ENCODE measurements at places on chromosomes 6 and 20.

- DNase-seq: no peak
Measured at GRCh38 chr6:121816906-121817540, 381.6 kb downstream of the GJA1 start.

DNA sequence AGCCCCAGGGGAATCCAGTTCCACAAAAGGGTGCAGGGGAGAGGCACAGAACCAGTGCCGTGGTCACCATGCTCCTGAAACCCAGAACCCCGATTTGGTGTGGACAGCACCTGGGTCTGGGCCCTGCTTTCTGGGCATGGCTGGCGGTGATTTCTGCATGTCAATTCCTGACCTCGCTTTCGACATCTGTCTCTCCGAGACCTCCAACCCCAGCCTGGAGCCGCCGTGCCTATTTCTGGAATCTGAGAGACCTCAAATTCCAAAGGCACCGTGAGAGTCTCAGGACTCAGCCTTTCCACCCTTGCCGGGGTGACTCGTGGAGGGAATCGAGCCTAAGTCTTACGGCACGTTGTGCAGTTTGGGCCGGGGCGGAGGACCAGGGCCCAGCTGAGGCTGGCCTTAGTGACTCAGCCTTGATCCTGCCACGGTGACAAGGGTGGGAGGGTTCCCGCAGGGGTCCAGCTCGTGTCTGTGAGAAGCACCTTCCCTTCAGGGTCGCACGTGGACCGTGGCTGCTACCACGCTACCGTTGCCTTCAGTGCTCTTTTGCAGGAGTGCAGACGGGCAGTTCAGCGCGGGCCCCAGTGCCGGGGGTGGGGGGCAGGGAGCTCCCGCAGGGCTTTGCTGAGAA, 133.7 kb downstream of the PXDC1 start:
- DNase-seq: no peak

- DNase-seq: no peak
Measured at GRCh38 chr6:26516481-26517427, 16.7 kb downstream of the BTN1A1 start.

GRCh38 chr6:133788556-133788955, 100.4 kb upstream of the TCF21 start:
- DNase-seq: peak; percentile 2

DNA sequence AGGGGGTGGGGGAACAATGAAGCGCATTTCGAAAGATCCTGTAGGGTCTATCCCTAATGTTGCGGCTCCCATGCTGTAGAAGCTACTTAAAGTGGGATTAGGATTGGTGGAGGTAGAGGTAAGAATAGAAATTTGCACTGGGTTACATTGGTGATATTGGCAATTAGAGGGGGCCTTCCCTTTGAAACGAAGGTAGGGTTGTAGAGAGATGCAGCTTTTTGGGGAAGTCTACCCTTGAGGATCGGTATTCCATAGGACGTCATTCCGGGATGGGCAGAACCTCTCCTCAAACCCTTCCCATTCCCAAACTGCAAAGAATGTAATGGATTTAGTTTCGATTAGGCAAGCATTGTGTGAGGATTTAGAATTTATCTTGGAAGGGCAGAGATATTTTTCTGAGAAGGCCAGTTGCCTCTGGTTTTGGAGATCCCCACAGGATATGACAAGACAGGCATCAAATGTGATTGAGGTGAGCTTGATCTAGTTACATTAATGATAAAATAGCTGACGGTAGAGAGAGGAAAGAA, 5.4 kb upstream of the ZNFX1 start:
- DNase-seq: no peak

DNA sequence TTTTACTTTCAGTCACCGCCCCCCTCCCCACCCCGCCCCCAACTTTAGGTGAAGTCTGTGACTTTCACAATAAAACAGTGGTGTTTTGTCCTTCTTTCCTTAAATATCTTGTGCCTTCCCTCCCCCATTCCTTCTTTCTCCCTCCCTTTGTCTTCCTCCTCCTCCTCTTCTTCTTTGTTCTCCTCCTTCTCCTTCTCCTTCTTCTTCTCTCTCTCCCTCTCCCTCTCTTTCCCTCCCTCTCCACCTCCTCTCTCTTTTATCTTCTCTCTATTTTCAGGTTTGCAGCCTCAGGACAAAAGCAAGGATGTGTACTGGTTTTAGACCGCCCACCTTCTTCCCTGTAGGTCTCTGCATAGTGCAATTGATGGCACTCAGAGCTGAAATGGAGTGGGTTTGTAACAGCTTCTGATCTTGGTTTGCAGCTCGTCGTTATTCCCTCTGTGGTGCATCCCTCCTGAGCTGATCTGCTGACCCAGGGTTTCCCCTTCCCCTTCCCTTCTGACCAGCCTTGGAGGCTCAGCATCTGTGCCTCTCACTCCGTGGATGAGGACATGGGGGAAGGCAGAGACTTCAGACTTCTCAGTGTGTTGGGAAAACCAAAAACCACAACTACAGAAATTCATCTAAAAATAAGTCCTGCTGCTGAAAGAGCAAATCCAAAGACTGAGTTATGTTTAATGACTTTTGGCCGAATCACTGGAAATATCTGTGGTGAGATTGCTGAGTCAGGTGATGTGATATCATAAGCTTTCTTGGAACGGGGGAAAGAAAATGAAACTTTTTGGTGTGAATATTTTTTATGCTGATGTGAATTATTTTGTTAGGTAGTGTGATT, 6.9 kb downstream of the VGLL2 start:
- DNase-seq: no peak

- DNase-seq: no peak
Measured at GRCh38 chr6:158402184-158402583, 89.9 kb downstream of the TULP4 start.

DNA sequence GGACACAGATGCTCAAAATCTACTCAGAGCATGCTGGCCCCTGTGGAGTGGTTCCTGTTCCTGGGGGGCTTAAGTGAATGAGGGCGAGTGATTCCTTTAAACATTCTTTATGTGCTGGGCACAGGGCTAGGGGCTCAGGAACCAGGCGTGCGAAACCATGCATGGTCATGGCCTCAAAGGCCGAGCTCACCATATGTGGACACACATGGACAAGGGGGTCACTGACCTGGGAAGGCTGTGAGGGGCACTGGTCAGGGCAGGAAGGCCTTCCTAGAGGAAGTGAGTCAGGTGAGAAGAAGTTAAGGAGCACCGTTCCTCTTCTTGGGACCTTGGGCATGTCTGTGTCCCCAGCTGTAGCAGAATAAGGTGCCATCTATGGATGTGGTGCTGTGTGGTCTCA, 74.6 kb upstream of the BHLHE23 start:
- DNase-seq: no peak

DNA sequence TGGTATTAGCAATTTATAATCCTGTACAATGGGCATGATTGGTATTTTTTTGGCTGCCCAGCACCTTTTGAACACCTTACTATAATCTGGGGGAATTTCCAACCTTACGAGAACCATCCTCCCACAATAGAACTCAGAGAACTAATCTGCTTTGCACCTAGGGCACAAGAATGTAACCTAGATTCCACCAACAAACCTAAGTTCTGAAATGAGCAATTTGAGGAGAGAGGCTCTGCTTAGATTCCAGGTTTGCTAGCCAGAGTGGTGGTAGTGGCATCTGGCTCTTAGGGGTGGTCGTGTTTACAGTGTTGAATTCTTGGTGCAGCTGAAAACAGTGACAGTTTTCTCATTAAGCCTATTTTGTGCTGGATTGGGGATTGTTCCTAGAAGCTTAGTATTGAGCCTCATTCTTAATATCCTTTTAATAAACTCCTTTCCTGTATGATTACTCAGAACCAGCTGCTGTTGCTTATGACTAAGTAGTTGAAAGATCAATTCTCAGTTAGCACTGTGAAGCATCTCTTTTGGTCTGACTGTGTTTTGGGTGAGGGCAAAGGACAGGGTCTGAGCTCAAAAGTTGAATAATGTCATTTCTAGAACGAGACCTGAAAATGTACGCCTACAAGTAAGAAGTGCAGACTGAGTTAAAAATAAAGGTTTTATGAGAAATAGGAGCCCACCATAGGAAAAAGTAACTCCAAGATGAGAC, 385.6 kb downstream of the CDKAL1 start:
- peak; percentile 87 for DNase-seq

DNA sequence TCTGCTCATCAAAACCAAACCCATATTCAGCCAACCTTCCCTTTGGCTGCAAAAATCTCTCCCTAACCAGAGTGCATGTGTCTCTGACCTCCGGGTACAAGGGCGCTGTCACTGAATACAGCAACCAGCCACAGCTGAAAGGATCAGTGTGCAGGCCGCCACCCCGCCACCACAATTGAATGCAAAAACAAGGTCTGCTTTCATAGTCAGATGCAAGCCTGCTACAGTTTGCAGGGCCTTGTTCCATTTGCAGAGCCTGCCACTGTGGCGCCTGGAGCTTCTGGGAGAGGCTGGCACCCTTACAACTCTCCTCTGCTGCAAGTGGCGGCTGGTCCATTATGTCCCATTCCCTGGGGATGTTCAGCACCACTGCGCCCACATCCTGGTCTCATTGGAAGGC, 23.5 kb downstream of the MDGA1 start:
- no peak for DNase-seq

DNA sequence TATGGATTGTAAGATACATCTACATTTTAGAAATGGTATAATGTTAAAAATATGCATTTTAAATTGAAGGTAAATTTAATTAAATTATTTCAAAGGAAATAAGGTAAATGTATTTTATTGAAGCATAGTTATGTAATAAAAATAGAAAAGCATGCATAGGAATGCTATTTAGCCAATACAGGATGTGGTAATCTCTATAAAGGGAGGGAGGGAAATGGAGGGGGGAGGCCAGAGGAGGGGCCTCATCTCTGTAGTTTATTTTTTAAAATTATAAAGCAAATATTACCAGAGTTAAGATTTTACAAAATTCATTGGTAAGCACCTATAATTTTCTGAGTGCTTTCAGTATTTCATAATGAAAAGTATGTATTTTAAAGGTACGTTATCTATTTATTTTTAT, 27.2 kb downstream of the SLC16A10 start:
- DNase-seq: no peak
